Cortex of kidney (tissue), 1 donor: ENCODE measurements at places on chromosomes 7 and 10.

DNA sequence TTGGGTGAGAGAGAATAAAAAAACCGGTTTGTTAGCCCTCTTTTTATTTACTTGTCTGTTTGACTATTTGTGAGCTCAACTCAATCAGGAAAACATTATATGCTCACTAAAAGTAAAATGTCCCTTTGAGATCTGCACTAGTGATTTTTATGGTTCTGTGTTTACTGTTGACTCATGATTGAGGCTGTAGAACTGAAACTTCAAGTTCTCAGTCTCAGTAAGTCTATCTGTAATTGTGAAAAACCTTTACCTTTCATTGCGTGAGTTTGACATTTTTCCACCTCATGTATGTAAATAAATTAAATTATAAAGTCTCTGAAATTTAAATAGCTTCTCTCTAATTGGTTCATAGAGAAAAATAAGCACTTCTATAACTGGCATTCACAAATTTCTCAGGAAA is 17.0 kb upstream of the CASD1 start:
- DNase-seq, result no peak

DNA sequence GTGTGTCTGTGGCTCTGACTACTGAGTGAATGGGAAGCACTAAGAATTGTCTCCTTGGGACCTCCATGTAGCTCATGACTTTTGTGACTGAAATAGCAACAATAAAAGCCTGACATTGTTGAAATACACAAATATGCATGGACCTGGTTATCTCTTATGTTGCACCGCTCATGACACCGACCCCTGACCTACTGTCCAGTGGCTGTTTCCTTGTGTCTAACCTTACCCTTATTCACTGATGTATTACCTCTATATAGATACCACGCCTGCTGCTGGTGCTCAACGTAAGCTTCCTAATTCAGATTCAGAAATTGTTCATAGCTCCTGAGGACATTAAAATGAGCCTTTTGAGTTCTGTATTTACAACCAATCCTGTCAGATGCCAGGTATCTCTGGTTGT is 243.4 kb upstream of the SEMA3C start:
- no peak for DNase-seq

GRCh38 chr7:141713890-141714289 is 5.7 kb downstream of the WEE2 start:
- DNase-seq, result no peak

- no peak for DNase-seq
Observed at GRCh38 chr10:77530011-77530410, 107.6 kb downstream of the KCNMA1 start.

- DNase-seq, result no peak
Observed at GRCh38 chr7:51476026-51476425, 159.4 kb upstream of the COBL start.

DNA sequence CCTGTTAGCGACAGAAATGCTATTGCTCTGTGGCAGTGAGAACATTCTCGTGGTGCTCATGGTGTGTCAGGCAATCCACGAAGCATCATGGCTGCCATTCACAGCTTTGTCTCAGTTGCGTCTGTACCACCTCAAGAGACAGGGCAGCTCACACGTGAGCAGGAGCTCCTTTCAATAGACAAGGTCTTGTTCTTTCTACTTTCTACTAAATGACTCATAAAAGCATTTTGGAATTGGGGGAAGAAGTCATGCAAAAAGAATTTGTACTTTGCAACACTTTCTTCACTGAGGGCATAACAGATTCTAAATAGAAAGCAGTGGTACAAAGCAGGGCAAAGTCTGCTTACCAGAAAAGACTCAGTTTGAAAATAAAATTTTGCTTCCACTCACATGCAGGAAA is 638.5 kb downstream of the PHTF2 start:
- DNase-seq, result no peak

DNA sequence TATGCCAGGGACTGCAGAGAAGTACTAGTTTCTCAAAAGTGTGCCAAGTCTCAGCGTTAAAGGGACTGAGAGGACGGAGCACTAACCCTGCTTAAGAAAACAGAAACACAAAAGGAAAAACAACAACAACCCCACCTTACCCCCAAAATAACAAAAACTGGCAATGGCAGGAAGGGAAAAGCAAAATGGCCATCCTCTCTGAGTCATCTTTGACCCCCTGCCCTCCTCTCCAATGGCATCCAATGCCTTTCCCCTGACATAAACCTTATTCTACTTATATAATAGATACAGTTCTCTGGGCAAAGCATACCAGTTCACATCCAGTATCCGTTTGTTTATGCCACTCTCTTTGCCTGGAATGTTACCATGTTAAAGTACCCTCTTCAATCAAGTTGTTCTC is 1.6 kb downstream of the POLR1F start:
- DNase-seq, result no peak

DNA sequence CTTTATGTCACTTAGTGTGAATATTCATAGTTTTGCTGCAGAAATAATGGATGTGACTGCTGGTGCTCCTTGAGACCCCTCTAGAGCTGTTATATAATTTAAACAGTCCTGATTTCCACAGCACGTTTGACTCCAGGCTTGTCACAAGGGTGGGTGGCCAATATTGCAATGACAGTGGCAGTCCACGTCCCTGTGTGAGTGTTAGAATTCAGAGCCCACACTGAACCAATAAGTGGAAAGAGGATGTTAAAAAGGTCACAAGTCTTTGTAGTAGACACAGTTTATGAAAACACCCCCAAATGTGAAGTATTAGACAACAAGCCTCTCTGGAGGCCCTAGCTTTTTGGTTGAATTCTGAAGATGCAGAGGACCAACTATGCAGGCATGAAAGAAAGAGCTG is 2.0 kb downstream of the PPP1R17 start:
- no peak for DNase-seq

DNA sequence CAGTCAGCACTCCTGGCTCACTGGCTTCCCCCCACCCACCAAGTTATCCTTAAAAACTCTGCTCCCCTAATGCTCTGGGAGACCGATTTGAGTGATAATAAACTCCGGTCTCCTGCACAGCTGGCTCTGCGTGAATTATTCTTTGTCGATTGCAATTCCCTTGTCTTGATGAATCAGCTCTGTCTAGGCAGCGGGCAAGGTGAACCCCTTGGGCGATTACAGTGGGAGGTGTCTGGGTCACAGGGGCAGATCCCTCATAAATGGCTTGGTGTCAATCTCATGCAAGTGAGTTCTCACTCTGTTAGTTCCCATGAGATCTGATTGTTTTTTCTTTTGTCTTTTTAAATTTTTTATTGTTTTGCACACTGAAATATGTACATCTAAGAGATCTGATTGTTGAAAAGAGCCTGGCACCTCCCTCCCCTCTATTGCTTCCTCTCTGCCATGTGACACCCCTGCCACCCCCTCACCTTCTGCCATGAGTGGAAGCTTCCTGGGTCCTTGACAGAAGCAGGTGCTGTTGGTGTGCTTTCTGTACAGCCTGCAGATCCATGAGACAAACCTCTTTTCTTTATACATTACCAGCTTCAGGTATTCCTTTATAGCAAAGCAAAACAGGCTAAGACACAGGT is 20.5 kb downstream of the OTUD1 start:
- DNase-seq, result no peak

- DNase-seq, result no peak
Observed at GRCh38 chr7:28083164-28083997, 97.2 kb downstream of the JAZF1 start.

DNA sequence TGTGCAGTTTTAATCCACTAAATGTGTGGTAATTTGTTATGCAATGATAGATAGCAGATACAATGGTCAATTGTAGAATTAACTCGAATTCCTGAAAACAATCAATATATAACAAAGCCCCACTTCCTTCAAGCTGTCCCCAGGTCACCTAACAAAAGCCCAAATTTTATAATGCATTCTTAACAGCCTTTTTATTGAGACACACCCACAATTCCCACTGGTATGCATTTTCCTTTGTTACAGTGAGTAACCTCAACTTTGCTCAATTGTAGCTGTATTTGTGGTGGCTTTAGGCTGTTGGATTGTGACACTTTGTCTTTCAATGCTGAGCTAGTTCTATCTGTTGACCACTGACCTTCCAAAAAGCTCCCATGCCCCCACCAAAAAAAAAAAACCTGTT is 279.8 kb upstream of the CACNA2D1 start:
- no peak for DNase-seq

DNA sequence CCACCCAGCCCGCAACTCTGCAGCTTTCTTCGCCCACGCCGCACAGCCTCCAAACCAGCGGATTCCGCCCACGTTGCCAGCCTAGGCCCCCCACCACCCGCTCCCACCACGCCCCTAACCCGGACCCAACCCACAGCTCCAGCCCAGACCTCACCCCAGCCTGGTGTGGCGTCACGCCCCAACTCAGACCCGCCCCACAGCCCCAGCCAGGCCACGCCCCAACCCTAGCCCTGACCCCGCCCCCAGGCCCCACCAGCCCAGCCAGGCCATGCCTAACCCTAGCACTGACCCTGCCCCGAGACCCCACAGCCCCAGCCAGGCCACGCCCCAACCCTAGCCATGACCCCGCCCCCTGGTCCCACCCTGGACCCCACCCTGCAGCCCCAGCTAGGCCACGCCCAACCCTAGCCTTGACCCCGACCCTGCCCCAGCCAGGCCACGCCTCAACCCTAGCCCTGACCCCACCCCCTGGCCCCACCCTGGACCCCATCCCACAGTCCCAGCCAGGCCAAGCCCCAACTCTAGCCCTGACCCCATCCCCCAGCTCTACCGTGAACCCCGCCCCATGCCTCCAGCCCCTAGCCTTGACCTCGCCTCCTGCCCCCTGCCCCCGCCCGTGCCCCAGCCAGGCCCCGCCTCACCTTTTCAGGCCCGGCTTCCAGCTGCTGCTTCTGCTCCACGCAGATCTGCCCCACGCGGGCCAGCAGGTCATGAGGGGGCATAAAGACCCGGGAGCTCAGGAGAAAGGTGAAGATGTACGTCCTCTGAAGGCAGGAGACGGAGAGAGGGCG is 64.0 kb downstream of the RASGEF1A start:
- no peak for DNase-seq

GRCh38 chr10:78164702-78165101 is 131.0 kb downstream of the RPS24 start:
- DNase-seq, result no peak

- no peak for DNase-seq
Observed at GRCh38 chr7:89027781-89028180, 232.2 kb upstream of the TEX47 start.

DNA sequence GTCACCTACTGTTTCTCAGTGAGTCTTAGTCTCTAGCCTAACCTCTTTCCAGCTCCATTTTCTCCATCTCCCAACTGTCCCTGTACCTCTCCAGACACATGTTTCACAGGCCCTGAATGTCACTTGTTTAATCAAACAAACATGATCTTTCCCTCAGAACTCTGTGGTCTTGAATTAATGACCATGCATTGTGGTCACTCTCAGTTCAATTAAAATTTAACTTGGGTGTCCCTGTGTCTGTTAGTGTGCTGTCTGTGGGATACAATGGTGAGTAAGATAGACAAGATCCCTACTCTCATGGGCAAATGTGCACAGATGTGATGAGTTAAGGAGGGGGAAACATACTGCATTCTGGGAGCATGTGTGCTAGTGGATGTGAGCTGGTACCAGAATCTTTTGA is 65.0 kb downstream of the RBM33 start:
- no peak for DNase-seq

GRCh38 chr7:2431260-2431867 is 28.0 kb downstream of the CHST12 start:
- no peak for DNase-seq

GRCh38 chr7:924541-925231 is 29.8 kb downstream of the ADAP1 start:
- no peak for DNase-seq

DNA sequence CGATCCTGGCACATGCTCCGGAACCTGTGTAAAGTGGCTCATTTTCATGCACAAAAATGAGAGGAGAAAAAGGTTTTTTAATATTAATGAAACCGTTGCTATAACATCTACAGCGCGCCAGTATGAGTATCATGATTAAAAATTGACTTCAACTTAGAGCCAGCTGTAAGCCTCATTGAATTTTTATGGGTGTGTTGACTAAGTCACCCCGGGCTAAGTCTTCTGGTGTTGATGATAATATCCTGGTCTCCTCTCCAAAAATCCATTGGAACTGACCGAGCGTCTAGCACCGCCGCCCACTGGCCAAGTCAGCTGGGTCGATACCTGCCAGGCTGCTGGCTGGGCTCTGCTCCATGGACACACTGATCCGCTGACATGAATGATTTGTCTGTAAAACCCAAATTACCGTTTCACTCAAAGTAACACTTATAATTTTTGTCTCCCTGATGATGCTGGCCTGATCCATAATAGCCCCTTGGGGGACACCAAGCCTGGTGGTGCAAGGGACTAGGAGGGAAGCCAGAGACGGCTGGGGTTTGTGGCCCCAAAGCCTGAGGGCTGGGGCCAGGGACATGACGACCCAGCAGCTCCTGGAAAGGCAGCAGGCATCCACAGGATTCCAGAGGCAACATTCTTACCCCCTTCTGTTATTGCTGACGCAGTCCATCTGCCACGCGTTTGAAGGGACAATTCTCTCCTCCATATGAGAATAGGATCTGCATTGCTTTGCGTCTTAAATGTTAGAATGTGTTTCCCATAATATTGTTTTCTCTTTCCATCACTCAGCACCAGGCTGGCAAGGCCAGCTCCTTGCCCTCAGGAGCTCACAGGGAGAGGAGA is 131.0 kb upstream of the PPP2R2D start:
- no peak for DNase-seq

- no peak for DNase-seq
Observed at GRCh38 chr7:21469894-21470293, 42.0 kb downstream of the SP4 start.

DNA sequence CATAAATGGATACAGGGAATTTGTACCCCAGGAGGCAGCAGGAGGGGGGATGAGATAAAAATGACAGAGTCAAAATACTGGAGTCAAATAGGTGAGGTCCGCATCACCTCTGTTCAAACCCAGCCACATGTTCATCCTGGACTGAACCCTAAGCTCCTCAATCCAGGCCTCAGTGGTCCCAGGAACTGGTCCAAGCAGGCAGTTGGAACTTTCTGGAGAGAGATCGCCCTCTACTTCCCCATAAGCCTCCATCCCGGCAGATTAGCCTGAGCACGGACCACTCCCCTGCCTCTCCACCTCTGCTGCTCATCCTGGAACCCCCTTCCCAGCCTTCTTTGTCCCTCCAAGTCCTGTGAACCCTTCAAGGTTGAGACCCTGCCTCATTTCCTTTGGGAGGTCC is 959.7 kb upstream of the ZNF722 start:
- no peak for DNase-seq

GRCh38 chr7:101644879-101645278 is 15.8 kb upstream of the MYL10 start:
- DNase-seq, result no peak

DNA sequence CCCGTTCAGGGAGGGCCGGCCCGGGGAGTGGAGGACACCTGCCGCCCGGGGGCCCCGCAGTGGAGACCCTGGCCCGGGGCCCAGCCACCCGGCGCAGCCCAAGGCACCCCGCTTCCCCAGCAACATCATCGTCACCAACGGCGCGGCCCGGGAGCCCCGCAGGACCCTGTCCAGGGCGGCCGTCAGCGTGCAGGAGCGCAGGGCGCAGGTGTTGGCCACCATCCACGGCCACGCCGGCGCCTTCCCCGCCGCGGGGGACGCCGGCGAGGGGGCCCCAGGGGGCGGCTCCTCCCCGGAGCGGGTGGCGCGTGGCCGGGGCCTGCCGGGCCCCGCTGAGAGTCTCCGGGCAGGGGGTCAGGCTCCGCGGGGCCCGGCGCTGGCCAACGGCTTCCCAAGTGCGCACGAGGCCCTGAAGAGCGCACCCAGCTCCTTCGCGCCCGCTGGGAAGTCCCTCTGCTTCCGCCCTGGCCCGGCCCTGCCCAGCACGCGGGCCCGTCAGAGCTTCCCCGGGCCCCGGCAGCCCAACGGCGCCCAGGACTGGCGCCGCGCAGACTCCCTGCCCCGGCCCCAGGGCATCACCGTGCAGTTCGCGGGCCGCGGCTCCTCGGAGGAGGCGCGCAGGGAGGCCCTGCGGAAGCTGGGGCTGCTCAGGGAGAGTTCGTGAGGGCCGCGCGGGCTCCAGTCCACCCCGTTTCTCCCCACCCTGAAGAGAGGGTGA is 46.7 kb downstream of the PROSER2 start:
- DNase-seq, result no peak
